ENCODE measurements at places on chromosomes 11 and 22.
A peak's percentile ranks its signal among the peaks of the same experiment; 100 is the strongest.

- no peaks in the 10 kb centered on the region for H3K36me3 ChIP-seq
- no peak overlapping the region for H3K4me3 ChIP-seq
- no peaks in the 10 kb centered on the region for H3K27me3 ChIP-seq
Observed at GRCh38 chr22:38704654-38705234, 1.0 kb upstream of the GTPBP1 start.

DNA sequence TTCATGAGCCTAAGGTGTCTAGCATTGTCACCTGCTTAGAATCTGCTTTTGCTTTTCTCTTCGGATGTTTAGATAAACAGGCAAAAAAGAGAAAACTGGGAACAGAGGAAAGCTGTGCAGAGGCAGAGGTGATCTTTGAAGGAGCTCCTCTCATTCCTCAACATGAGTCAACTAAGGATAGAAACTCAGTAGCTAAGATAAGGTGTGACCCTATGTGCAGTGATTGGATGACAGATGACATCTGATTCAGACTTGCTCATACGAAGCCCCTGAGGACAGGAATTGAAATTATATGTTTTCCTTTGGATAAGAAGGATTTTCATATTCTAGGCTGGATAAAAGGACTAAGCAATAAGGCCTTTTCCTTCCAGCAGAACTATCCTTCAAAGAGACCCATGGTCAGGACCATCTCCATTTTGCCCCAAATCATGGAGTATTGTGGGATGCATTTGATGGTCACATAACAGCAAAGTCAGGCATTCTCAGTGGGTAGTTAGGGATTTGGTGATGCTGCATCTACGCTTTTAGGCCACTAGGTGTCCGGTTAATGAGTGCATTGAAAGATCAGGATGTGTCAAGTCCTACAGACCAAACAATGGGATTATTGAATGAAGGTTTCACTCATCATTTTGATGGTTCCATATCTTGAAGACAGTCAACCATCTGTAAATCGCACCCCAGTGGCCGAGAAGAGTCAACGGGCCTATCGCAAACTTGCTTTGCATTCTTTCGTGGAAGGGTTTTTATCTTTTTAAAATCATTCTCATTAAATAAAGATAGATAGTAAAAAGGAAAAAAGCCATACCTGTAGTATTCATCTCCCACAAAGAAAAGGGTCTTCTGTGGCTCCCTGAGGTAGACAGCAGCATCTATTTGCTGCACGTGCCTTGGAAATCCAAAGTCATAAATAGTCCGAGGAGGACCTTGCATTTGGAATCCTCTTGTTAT, 32.2 kb downstream of the MMP20 start:
- H3K4me3 ChIP-seq, result no peak overlapping the region
- H3K27ac ChIP-seq, result no peak overlapping the region
- no peaks in the 10 kb centered on the region for H3K27me3 ChIP-seq
- no peaks in the 10 kb centered on the region for H3K36me3 ChIP-seq
- DNase-seq, result peak; percentile 72

DNA sequence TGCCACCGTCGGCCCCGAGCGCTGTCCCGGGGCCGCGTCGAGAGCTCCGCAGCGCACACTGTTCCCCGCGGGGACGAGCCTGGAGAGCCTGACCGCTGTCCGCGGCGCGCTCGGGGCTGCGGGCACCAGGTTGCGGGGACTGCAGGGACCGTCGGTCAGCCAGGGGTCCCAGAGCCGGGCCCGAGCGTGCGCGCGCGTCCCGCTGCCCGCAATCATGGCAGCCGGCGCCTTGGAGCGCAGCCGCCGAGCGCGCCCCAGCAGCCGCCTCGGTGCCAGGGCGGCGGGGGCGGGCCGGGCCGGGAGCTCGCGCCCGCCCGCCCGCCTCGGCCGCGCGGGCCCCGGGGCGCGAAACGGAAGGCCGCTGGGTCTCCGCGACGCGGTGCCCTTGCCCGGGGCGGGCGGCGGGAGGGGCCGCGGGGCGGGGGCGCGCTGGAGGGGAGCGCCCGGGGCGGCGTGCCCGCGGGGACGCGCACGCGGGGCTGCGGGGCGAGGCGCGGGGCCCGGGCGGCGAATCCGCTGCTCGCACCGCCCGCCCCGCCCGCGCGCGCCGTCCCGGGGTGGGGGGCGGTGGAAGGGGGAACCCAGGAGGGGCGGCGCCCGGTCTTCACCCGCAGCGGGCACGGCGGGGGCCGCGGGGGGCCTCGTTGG, 79.4 kb upstream of the PPARA start:
- no peaks in the 10 kb centered on the region for H3K4me1 ChIP-seq
- no peak overlapping the region for H3K27ac ChIP-seq
- H3K4me3 ChIP-seq, result peak overlapping the region; percentile 44
- peaks cover 38% of the 10 kb centered on the region for H3K27me3 ChIP-seq
- no peaks in the 10 kb centered on the region for H3K36me3 ChIP-seq

DNA sequence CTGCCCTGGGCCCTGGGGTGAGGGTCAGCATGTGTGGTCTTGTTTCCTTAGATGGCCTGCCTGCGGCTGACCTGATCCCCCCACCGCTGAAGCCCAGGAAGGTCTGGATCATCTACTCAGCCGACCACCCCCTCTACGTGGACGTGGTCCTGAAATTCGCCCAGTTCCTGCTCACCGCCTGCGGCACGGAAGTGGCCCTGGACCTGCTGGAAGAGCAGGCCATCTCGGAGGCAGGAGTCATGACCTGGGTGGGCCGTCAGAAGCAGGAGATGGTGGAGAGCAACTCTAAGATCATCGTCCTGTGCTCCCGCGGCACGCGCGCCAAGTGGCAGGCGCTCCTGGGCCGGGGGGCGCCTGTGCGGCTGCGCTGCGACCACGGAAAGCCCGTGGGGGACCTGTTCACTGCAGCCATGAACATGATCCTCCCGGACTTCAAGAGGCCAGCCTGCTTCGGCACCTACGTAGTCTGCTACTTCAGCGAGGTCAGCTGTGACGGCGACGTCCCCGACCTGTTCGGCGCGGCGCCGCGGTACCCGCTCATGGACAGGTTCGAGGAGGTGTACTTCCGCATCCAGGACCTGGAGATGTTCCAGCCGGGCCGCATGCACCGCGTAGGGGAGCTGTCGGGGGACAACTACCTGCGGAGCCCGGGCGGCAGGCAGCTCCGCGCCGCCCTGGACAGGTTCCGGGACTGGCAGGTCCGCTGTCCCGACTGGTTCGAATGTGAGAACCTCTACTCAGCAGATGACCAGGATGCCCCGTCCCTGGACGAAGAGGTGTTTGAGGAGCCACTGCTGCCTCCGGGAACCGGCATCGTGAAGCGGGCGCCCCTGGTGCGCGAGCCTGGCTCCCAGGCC, 12.7 kb downstream of the TMEM121B start:
- H3K4me1 ChIP-seq, result no peaks in the 10 kb centered on the region
- H3K27ac ChIP-seq, result no peak overlapping the region
- no peak for DNase-seq
- no peak overlapping the region for H3K4me3 ChIP-seq

- no peak overlapping the region for H3K27ac ChIP-seq
- H3K4me1 ChIP-seq, result peaks cover 4% of the 10 kb centered on the region
- H3K36me3 ChIP-seq, result no peaks in the 10 kb centered on the region
- peak; percentile 26 for DNase-seq
- no peaks in the 10 kb centered on the region for H3K27me3 ChIP-seq
Observed at GRCh38 chr11:60952742-60953170, 780 bp upstream of the SLC15A3 start.

- DNase-seq, result no peak
- no peaks in the 10 kb centered on the region for H3K4me1 ChIP-seq
- no peak overlapping the region for H3K27ac ChIP-seq
- H3K4me3 ChIP-seq, result no peak overlapping the region
Observed at GRCh38 chr11:74687237-74688023, 43.8 kb downstream of the CHRDL2 start.

DNA sequence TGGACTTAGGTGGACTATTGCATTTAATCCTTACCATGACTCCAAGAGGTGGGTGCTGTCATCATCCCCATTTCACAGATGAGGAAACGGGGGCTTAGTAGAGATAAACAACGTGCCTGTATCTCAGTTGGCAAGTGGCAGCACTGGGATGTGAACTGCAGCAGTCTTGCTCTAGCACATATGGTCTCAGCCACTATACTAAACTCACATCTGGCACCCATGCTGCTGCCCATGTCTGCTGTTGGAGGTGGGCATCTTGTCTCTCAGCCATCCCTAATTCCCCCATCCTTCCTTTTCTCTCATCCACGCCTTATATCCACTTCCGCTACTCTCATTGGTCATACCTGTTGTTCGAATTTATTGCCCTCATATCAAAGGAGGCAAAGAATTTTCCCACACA, 3.8 kb downstream of the PRG3 start:
- H3K4me3 ChIP-seq, result no peak overlapping the region
- H3K27me3 ChIP-seq, result no peaks in the 10 kb centered on the region
- H3K36me3 ChIP-seq, result no peaks in the 10 kb centered on the region
- no peaks in the 10 kb centered on the region for H3K4me1 ChIP-seq
- no peak overlapping the region for H3K27ac ChIP-seq

GRCh38 chr11:92128026-92128425, 96.6 kb upstream of the FAT3 start:
- no peaks in the 10 kb centered on the region for H3K4me1 ChIP-seq
- H3K36me3 ChIP-seq, result no peaks in the 10 kb centered on the region
- H3K4me3 ChIP-seq, result no peak overlapping the region
- H3K27me3 ChIP-seq, result no peaks in the 10 kb centered on the region
- DNase-seq, result no peak

DNA sequence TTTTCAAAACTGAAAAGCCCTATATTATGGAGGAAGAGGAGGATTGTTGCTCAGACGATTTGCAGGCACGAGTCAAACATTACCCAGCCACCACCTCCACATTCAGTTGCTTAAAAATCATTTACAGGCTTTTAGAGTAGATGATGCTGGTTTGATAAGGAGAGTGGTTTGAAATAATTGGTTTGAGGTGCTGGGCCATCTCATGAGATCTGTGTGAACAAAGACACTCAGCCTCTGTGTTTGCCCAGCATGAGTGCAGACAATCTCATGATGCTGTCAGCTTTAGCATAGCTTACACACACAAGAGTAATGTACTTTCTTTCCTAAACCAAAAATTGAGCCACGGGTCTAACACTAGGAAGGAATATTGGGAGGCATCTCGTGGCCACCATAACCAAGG, 4.3 kb downstream of the SLC43A3 start:
- H3K36me3 ChIP-seq, result peaks cover 4% of the 10 kb centered on the region
- DNase-seq, result no peak
- H3K4me3 ChIP-seq, result no peak overlapping the region
- peaks cover 9% of the 10 kb centered on the region for H3K4me1 ChIP-seq

Measured in mesendoderm (in vitro differentiated cells).